ENCODE measurements at places on chromosomes 5 and 9.

- no peak for DNase-seq
Measured at GRCh38 chr5:109784687-109785086, 95.0 kb downstream of the MAN2A1 start.

DNA sequence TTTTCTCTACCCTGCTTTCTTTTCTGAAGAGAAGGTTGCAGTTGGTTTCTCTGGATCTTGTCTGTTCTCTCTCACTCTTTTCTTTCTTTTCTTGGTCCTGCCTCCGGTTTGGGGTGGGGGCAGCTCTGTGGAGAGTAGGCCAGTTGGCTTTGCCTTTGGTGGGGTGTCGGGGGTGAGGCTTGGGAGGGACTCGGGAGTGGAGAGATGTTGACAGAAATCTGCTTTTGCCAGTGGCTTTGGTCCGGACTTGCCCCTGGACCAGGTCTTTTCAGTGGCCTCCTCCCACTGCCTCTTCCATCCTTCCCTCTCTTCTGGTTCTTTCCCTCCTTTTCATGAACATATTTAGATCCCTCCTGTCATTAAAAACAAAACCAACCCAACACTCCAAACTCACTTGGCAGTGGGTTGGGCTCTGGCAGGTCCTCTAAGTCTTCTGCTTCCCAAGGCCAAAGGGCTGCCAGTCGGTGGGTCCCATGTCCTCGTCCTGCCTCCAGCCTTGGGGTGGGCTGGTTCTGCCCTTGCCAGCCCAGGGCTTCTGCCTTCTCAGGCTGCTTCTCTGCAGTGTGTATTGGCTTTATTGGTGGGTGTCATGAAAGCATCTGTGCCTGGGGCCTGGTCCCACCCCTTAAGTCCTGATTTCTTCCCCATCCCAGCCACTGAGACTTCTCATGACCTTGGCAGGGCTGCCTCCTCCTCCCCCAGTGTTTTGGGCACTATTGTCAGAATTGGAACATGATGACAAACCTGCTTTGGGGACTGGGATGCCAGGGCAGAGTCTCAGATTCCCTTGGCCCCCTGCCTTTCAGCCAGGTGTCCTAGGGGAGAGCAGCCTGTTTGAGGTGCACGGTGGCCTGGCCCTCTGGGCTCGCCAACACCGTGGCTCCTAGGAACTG is 16.9 kb downstream of the ANKRD33B start:
- DNase-seq = no peak

- DNase-seq = no peak
Measured at GRCh38 chr5:148973455-148973854, 89.4 kb downstream of the SH3TC2 start.

DNA sequence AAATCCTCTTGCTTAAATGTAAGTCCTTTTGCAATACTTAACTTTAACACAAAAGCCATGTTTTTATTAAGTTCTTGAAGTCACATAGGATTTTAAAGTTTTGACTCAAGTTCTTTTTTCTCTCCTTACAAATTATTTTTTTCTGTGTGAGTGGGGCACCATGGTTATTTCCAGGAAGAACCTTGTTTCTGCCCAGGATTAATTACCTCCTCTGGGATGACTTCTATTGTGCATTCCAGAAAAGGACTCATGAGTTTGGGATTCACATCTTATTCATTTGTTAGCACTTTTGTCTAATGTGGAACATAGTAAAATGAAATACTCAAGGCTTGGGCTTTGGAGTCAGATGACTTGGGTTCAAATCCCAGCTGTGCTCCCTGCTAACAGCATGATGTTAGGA is 421.4 kb upstream of the WWC1 start:
- no peak for DNase-seq

GRCh38 chr5:149731332-149731616 is 1.2 kb downstream of the PPARGC1B start:
- no peak for DNase-seq

DNA sequence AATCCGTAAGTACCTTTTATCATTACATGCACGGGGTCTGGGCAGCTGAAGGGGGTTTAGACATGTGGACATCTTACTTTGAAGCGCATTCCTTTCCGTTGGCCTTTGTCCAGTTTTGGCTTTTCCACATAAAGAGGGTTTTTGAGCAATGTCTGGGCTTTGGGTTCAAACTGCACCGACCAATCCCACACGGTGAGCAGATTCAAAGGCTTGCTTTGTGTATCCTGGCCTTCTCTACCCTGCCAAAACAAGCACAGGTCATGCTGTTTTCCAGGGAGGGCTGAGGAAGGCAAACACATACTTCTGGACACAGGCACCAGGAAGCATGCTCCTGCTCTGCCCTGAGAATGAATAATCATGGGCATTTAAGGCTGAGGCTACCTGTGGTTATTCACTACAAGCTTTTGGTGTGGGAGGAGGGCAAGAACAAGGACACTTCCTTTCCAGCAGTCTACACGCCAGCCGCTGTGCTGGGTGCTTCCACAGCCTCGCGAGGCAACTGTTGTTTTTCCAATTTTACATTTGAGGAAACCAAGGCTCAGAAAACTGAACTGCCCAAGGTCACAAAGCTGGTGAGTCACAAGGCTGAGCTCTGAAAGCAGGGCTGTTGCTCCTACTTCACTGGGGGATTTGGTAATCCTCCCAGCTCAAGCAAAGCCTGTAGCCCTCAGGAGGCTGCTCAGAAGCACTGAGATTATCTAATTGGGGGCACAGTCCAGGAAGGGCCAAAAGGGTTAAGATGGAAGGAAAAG is 59.8 kb upstream of the GOLPH3 start:
- no peak for DNase-seq

GRCh38 chr9:105737205-105737604 is 42.9 kb downstream of the TMEM38B start:
- DNase-seq = no peak

- DNase-seq = no peak
Measured at GRCh38 chr9:108113596-108113995, 624.0 kb upstream of the KLF4 start.
